ENCODE measurements at places on chromosomes 2 and 18.

- no peak for DNase-seq
Observed at GRCh38 chr2:69477627-69478026, 40.4 kb upstream of the NFU1 start.

- DNase-seq, result no peak
Observed at GRCh38 chr2:100580367-100581276, 17.8 kb downstream of the PDCL3 start.

- DNase-seq, result no peak
Observed at GRCh38 chr2:167929484-167929883, 317.9 kb downstream of the STK39 start.

DNA sequence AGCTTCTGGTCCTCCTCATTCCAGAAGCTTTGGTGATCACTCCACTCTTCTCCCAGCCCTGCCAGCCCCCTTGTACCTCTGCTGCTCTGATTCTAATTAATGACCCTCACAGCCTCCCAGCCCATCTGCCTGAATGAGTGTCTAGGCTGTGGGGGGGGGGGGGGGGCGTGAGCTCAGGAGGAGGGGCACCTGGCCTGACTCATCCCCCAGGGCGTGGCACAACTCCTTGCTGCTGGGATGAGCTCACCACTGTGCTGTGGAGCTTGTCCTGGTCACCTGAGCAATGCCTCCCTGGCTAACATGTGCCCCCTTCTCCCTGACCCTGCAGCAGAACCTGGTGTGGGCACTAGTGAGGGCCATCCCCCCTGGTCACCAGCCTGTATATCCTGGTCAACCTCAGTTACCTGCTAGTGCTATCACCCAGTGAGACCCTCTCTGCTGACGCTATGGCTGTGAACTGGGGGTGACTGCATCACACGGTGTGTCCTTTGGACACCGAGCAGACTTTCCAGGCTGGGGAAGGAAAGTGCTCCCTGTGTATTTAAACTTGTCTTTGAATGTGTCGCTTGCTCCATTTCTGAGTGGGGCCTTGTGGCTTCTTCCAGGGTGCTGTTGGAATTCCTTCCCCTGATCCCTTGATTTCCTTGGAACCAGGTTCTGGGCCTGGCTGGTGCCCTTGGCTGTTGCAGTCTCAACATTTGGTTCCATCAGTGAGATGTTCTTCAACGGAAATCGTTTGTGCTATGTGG lies 41.5 kb upstream of the PUM2 start:
- no peak for DNase-seq

DNA sequence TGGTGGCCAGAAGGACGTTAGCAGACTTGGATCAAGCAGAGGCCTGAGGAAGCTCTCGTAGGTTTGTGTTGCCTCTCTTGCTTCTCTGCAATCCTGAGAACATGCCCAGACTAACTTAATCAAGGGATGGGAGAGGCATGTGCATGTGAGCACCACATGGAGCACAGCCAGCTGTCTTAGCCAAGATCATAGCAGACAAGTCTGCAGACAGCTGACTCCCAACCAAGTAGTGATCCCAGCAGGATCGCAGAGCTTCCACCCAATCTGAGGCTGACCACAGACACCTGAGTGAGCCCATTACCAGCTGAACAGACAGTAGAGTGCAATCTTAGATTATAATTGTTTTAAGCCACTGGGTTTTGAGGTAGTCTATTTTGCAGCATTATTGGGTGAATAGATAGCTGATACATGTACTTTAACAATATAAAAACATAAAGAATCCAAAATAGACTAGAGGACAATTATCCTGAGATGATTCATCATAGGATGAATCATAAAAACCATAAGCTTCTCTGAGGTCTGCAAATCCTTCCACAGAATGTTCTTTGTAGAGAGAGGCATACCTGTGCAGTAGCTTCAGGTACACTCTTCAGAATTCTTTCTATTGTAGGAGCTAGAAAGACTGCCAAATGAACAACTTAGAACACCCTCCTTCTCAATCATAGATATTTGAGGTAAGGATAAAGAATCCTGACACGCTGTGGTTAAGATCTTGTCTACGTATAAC lies 25.2 kb upstream of the FAM110C start:
- DNase-seq, result no peak
